ENCODE measurements at places on chromosomes 2 and 18.
A peak's percentile ranks its signal among the peaks of the same experiment; 100 is the strongest.

GRCh38 chr2:97751752-97752151, 38.4 kb downstream of the ZAP70 start:
- no peak for DNase-seq

DNA sequence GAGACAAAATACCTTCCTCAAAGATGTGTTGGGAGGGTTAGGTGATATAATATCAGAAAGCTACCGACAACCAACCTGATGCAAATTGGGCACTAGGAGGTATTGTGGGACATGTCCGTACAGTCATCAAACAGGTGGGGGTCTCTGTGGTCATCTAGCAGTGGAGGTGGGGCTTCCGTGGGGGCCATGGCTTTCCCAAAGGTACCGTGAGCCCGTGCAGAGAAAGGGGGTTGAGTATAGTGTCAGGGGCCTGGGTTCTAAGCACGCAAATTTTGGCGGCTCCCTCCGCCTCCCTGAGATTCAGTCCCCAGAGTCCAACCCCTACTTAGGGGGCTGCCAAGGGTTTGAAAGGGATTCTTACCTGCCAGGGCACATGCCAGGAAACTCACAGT, 32.6 kb downstream of the HJURP start:
- peak; percentile 22 for DNase-seq

GRCh38 chr2:5590886-5591285, 101.3 kb upstream of the SOX11 start:
- DNase-seq: no peak

- peak; percentile 39 for DNase-seq
These were observed 3.4 kb downstream of the CFAP65 start for GRCh38 chr2:219037783-219038499.

DNA sequence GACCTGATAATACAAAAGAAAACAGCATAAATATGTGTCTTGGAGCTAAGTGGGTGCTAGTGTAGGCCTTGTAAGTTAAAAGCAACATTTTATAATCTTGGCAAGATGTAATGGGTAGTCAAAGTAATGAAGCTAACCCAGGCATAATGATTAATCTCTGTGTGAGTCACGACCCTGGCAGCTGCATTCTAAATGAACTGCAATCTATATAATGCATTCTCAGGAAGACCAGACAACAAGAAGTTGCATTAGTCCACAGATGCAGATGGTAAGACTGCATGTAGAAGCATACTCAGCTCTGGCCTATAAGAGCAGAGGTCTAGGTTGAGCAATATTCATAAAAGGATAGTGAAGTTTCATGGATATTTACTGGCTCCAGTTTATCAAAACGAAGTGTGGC, 85.6 kb upstream of the ETAA1 start:
- DNase-seq: no peak

DNA sequence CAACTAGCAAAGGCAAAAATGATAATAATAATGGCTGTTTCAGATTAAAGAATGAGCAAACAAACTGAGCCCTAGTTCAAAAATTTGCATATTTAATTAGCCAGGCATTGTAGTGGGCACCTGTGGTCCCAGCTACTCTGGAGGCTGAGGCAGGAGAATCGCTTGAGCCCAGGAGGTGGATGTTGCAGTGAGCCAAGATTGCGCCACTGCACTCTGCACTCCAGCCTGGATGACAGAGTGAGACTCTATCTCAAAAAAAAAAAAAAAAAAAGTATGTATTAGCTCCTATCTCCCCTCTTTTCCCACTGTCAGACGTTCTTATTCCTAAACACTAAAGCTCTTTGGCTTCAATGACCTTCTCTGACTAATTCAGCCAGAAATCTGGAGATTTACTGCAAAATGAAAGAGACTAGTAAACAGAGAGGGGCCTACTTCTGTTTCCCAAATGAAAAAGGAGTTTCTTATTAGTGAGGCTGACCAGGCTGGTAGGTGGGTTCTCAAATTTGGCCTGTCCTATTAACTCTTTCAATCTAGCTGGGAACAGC, 3.9 kb upstream of the SRBD1 start:
- DNase-seq: no peak

DNA sequence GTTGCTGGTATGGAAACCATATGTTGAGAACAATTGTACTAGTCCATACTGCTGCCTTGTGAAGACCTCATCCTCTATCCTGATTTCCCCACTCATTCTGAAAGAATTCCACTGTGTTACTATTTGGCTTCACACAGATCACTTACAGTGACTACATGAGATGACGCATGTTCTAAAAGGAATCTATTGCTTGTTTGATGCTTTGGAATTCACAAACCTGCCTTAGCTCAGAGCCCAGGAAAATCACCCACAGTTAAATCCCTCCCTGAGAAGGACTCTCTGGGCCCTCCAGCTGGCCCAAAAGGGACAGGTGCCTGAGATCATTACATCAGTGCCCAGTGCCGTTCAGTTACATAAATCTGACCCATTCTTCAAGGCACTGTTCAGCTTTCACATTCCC, 45.3 kb downstream of the KLHL29 start:
- no peak for DNase-seq

DNA sequence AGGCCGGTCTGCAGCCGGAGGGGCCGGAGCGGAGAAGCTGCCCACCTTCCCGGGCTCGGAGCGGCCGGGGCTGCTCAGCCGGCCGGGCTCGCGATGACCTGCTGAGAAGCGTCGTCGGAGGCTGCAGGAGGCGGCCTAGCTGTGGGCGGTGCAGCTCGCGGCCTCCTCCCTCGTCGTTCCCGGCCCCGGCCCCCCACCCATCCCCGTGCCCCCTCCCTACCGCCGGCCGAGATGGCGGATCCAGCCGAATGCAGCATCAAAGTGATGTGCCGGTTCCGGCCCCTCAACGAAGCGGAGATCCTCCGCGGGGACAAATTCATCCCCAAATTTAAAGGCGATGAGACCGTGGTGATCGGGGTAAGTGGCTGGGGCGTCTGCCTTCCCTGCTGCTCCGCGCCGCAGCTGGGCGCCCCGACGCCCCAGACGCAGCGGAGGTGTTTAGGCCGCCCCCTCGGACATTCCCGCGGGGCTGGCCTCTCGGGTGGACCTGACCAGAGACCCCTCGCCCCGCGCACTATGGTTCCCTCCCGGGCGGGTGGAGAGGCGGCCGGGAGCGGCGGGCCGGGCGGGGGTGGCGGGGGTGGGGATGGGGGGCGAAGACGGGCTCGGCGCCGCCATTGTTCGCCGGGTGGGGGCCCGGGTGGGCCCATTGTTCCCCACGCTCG, 492 bp downstream of the KIF5C start:
- DNase-seq: peak; percentile 64

GRCh38 chr2:127226520-127227263, 6.6 kb upstream of the CYP27C1 start:
- DNase-seq: peak; percentile 76

- DNase-seq: no peak
These were observed 31.0 kb upstream of the SP100 start for GRCh38 chr2:230384986-230385385.

DNA sequence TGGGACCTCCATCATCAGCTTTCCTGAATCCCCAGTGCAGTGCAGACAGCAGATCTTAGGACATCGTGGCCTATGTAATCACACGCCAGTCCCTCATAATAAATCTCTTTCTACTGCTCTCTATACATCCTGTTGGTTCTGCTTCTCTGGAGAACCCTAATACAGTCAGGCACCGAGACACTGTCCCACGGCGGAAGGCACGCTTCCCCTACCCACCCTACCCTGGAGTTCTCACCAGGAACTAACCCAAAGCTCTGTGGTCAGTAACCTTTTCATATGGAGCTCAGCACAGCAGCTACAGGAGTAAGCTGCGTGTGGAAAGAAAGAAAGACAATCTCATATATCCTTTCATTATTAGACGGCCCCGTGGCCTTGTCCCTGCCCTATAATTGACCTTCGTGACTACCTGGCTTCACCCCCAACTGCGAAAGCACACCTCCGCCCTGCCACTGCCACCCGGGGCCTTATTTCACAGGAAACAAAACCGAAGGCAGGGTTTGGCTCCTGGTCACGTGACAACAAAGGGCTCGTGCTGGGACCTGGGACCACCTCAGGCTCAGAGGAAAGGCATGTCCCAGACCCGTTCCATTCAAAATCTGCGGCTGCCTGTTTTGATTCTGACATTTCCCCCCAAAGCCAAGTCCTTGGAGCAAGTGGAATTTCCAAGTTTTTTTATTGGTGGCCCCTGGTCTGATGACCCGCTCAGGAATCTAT, 99.7 kb upstream of the ODC1 start:
- DNase-seq: no peak

DNA sequence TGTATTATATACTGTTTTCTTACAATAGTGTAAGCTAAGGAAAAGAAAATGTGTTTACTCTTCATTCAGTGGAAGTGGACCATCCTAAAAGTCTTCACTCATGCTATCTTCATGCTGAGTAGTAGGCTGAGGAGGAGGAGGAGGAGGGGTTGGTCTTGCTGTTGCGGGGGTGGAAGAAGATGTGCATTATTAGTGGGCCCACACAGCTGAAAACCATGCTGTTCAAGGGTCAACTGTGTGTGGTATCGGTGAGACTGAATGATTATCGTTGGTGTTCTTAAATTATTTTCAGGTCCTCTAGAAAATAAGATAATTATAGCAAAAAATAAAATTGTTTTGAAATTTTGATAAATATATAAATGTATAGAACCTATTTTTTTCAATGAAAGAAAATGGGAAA, 22.0 kb downstream of the INSIG2 start:
- DNase-seq: no peak

DNA sequence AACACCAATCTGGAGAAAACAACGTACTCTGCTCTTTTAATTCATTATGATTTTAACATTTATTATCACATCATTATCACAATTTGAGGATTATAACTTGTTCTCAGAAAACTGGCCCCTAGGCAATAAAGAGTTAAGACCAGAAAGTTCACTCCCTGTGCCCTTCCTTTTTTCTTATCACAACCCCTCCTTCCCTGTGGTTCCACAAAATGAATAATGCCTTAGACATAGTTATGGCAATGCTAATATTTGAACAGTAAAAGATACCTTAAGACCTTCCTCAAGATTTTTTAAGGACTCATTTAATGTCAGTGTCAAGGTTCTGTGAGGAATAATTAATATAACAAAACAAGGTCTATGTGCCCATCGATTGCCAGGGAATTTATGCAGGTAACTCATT, 596.2 kb downstream of the ARHGAP15 start:
- DNase-seq: no peak

DNA sequence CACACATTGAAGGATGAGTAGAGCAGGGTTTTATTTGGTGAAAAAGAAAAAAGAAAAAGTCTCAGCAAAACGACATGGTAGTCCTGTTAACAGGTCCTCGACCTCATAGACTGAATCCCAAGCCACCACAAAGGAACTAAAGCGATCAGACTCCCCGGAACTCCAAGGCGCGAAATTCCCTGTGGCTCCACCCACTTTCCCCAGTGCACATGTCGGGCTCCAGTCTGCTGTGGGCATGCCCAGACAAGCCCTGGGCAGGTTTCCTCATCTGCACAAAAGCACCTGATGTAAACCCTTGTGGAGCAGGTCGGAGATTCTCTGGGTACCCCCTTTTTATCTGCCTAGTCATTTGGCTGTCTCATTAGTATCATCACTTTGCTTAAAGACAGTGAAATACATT, 170.7 kb upstream of the FSIP2 start:
- DNase-seq: no peak

DNA sequence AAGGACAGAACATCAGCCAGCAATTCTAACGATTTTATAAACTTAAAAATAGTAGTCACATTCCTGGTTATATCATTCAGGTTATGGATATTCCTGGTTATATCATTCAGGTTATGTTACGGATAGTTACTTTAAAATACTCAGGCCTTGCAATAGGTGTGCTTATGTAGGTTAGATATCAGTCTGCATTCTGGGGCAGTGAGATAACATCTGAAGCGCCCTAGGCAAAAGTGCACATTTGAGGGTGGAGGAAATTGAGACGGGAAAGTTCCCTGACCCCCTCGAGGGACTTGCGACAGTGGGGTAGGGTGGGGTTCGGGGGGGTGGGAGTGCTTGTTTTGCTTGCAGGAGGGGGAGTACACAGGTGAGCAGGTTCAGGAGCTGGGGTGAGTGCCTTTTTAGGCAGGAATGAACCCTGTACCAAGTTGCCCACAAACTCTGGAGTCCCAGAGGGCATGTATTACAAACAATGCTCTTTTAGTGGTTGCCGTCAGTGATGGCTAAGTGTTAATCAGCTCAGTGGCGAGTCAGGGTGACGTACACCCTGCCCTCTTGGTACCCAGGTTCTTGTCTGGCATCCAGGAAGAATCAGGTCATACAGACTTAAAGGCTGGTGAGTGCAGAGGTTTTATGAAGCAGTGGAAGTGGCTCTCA, 31.8 kb downstream of the CREG2 start:
- no peak for DNase-seq
